Effector memory CD4-positive, alpha-beta T cell (primary cell): ENCODE measurements at places on chromosomes 16 and 17.

GRCh38 chr17:7632492-7632894 is 2.6 kb downstream of the SHBG start:
- DNase-seq: no peak

DNA sequence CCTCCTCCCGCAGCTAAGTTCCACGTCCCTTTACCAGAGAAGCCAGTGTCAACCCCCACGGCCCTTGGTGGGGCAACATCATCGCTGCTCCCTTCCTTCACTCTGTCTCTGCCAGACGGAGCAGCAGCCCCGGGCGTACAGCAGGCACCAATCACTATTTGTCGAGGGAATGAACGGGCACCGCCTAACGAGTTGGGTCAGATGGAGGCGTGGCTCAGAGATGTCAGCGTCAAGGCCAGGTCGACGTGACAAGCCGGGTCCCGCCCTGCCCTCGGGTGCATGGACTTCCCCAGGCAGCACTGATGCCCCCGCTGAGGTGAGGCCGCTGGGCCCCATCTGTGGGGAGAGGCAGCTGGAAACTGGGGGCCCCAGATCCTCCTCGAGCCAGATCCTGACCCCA is 50.0 kb downstream of the CBFA2T3 start:
- no peak for DNase-seq

- no peak for DNase-seq
These were observed 168.2 kb upstream of the TNRC6C start for GRCh38 chr17:77790143-77790829.

- no peak for DNase-seq
These were observed 1.4 kb downstream of the PAQR4 start for GRCh38 chr16:2970563-2970962.

DNA sequence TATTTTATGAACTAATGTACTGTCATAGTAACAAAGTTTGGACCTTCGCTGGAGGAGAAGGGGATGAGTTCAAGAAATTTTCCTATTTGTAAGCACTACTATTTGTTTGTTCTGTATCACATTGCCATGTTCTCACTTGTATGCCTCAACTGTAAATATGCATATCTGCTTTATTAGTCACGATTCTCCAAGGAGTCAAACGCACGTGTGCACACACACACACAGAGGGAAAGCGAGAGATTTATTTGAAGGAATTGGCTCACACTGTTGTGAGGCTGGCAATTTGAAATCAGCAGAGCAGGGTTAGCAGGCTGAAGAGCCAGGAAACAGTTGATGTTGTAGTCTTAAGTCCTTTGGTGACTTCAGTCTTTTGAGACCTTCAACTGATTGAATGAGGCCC is 24.9 kb upstream of the MYH2 start:
- no peak for DNase-seq

GRCh38 chr16:66923866-66924265 is 1.5 kb downstream of the RRAD start:
- DNase-seq: no peak

DNA sequence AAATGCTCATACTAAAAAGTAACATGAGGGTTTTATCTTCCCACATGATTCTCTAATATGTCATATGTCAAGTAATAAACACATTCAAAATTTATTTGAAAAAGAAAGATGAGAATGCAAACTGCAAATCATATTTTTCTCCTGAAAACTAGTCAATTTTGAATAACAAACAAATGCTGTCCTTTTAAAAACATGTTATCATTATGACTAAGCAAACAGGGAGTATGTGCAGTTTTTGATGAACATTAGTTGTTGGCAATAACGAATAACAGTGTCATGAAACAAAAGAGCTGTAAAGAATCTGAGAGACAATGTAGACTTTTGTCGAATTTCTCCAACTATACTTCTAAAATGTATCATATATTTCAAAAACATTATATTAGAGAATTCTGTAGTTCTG is 34.8 kb downstream of the RPGRIP1L start:
- no peak for DNase-seq

- no peak for DNase-seq
These were observed 8.0 kb downstream of the HS3ST3A1 start for GRCh38 chr17:13593757-13594156.

DNA sequence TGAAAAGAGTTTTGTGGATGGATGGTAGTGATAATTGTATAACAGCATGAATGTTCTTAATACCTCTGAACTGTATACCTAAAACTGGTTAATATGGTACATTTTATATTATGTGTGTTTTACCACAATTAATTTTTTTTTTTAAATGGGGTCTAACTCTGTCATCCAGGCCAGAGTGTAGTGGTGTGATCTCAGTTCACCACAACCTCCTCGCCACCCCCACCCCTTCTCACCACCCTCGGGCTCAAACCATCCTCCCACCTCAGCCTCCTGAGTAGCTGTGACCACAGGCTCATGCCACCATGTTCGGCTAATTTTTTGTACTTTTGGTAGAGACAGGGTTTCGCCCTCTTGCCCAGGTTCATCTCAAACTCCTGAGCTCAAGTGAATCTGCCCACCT is 123.2 kb downstream of the CDRT15L2 start:
- DNase-seq: no peak

GRCh38 chr17:32723310-32723955 is 153.5 kb downstream of the MYO1D start:
- no peak for DNase-seq

GRCh38 chr17:8369944-8370343 is 6.6 kb downstream of the KRABD2 start:
- no peak for DNase-seq

GRCh38 chr17:80681215-80681614 is 136.6 kb downstream of the RPTOR start:
- no peak for DNase-seq

DNA sequence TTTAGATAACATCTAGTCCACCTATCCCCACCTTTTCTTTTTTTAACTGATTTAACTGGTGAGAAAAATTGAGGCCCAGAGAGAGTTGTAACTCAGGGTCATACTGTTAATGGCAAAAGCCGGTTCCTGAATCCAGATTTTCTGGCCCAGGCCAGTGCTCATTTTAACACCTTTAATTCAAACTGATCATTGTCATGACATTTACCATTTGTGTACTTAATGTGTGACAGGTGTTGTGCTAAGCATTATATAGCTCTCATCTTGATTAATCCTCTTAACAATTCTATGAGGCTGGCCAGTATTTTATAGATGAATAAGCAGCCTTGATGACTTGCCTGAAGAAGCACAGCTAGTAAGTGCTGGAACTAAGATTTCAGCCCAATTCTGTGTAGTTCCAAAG is 14.4 kb downstream of the RHOT1 start:
- DNase-seq: no peak

- no peak for DNase-seq
These were observed 2.0 kb downstream of the KDM6B start for GRCh38 chr17:7835814-7836595.

- DNase-seq: no peak
These were observed 147.2 kb downstream of the SPECC1 start for GRCh38 chr17:20156196-20157000.

DNA sequence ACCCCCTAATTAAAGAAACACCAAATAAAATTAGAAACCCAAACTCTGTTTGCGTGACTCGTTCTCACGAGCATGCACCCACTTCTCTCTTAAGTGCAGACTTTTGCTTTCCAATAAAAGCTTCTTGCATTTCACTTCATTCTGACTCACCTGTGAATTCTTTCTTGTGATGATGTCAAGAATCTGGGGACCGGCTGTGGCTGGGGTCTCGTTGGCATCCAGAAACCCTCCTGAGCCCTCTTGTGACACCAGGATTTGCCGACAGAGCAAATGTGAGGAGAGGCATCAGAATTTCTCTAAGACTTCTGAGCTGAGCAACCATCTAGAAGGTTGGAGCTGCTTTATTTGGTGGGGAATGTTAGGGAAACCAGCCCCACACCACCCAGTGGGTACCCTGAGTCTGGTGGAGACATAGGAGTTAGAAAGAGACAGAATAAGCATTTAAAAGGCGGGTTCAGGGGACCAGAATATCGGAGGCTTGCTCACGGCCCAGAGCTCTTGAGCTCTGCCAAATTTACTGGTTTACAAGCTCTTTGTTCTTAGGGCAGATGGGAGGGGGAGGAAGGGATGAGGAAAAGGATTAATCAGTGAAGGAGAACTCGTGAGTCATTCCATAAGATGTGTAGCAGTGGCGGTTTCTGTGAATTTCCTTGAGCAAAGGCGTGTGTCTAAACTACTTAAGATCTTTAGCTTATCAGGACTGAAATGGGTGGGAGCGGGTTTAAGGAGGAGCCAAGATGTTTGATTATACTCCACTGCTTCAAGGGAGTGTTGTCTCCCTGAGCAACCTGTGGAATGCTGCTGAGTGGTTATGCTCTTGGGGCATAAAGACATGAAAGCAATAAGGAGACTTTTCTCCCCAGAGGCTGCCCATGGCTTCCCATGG is 24.2 kb upstream of the TMC5 start:
- DNase-seq: no peak

GRCh38 chr17:35895636-35896587 is 15.8 kb upstream of the CCL5 start:
- no peak for DNase-seq

DNA sequence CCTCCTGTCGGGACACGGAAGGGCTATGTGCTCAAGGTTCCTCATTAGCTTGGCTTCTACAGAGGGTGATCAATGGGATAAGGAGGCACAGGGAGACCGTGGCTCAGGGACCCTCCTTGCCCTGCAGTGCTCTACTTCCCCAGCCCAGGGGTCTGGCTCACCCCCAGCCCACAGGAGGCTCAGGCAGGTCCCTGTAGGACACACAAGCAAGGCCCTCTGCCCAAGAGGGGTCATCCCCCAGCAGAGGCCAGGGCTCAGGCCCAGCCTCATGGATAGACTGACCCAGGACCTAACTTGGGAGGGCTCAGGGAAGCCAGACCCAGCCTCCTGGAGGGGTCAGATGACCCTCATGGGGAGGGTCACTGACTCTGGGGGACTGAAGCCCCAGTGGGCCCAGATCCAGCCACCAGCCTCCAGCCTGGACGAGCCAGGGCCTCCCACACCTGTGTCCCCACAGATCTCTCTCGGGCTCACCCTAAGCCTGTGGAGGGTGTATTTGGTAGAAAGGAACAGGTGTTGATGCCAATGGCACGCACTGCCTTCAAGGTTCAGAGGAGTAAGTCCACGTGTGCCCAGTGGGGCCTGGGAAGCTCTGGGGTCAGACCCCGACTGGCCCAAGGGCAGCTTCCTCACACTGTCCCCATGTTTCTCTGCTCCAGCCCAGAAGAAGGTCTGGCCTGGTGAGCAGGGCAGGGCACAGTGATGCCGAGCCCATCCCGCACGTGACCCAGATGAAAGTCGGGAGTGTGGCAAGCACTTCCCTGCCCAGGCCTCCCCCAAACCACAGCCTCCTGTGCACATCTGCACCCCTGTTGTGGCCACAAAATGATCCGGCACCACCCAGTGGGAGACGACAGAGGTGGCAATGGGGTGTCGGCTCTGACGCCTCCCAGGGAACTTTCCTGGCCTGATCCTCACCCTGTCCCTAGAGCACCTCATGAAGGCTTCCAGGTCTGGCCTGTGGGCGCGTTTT is 10.9 kb upstream of the KRTAP17-1 start:
- DNase-seq: no peak

- no peak for DNase-seq
These were observed at the start of gene TMC7 for GRCh38 chr16:18983565-18984434. TMC7 (plus strand) TSS chr16:18983934; CDS start chr16:18984064, 130 bp downstream.

- DNase-seq: no peak
These were observed 8.1 kb downstream of the CES4A start for GRCh38 chr16:66996324-66996982.

- no peak for DNase-seq
These were observed 11.1 kb downstream of the NLRC5 start for GRCh38 chr16:57000271-57001025.

DNA sequence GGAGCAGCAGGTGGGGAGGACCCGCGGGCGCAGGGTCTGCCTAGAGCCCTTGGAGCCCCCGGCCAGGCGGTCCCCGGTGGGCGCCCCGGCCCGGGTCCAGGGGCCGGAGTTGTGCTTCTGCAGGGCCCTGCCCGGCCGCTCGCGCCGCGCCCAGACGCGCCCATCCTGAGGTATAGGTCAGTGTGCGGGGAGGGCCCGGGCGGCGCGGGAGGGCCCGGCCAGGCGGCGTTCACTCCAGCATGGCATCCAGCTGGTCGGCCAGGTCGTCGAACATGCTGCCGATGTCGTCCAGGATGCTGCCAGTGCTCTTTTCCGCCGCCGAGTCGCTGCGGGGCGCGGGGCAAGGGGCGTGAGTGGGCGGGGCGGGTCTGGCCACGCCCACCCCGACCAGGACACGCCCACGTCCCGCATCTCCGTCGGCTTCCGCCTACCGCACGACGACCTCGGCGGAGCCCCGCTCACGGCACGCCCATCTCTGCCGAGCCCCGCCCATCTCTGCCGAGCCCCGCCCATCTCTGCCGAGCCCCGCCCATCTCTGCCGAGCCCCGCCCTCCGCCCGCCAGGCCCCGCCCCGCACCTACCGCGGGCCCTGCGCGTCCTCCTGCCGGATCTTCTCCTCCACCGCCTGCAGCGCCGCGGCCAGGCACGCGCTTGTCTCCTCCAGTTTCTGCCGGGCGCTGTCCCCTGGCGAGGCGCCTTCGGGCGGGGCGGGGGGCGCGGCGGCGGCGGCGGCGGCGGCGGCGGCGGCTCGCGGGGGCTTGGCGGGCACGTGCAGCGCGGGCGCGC is 17.9 kb downstream of the CASKIN1 start:
- DNase-seq: peak; percentile 15

DNA sequence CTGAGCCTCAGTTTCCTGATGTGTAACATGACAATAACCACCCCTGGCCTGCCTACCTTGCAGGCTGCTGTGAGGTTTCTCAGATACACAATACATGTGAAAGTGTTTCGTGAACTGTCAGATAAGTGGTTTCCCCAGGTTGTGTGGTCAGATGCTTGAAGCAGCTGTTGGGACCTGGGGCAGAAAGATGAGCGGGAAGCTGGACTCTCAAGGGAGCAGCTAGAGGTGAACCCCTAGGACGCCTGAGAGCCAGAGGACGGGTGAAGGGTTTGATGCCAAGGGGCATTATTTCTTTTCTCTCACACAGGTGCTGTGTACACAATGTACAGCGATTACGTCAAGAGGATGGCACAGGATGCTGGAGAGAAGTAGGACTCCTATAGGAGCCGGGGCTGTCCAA is 2.3 kb downstream of the HIGD1B start:
- DNase-seq: no peak

DNA sequence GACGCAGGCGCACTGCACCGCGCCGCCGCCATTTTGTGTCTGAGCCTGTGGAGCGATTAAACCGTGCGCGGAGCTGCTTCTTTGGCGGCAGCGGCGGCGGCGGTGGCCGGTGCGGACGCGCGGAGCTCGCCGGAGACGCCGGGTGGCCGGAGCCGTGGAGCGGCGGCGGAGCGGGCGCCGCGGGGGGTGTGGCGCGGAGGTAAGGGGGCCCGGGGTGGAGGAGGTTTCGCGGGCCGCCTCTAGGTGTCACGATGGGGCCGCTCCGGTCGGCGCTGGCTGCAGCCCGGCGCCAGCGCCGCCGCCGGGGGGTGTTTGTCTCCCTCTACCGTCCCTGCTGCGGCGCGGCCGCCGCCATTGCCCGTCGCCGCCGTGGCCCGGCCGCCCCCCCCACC is at the start of gene CTCF:
Gene CTCF, plus strand, starts transcription at position 1 of the 392 bp plus-strand sequence. CDS start 48,307 bp downstream, outside the sequence.
- peak; percentile 78 for DNase-seq

- DNase-seq: no peak
These were observed 25.1 kb downstream of the CASKIN2 start for GRCh38 chr17:75490173-75490743.
